ENCODE measurements at places on chromosomes 4 and X.

DNA sequence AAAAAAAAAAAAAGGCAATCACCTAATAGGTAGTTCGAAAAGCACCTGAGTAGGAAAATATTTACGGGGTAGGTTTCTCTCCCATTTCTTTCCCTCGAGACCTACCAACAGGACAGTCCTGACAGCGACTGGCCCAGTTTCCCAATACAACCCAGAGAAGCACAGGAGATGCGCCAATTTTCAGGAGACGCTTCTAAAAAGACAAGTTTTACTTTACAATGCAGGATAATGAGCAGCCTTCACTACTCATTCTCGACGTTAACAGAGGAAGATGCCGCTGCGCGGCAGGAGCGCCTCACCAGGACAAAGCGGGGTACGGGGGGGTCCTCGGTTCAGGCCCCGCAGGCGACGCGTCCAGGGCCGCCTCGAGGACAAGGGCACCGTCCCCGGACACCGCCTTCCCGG is 708 bp downstream of the BCLAF3 start:
- DNase-seq = no peak

GRCh38 chr4:102554992-102555391 is 53.8 kb downstream of the NFKB1 start:
- no peak for DNase-seq

GRCh38 chr4:40672528-40673522 is 43.2 kb upstream of the RBM47 start:
- peak; percentile 31 for DNase-seq

DNA sequence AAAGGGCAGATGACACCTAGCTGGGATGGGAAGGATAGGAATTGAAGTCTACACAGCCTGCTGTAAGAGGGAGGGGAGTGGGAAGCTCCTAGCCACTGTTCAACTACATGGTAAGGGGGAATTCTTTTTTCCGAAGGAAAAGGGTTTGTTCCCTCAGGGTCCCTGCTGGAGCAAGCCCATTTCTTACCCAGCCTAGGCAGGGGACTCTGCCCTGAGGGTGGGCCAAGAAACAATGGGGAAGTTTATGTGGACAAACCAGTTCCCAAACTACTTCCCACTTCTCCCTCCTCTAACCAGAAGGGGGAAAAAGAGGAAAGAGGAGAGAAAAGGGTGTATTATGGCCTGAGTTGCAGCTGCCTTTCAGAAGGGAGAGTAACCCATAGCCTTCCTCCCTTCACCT is 13.5 kb upstream of the VSIG4 start:
- DNase-seq = no peak

- no peak for DNase-seq
These were observed 301.7 kb upstream of the CPEB2 start for GRCh38 chr4:14700544-14700943.

DNA sequence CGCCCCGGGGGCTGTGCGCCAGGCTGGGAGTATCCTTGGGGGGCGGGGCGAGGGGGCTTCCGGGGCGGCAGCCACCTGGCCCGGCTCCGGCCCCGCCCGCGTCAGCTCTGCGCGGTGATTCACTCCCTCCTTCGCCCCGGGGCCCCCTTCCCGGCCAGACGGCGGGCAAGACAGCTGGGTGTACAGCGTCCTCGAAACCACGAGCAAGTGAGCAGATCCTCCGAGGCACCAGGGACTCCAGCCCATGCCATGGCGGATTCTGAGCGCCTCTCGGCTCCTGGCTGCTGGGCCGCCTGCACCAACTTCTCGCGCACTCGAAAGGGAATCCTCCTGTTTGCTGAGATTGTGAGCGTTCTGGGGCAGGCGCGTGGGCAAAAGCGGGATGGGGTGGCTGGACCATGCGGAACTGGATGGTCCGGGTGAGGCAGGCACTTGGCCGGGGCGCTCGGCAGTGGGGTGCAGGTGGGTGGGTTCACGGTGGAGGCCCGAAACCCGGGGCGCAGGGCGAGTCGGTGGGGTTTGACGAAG is at the start of gene PLP2:
PLP2 (plus strand) TSS at position 147 of the 528 bp plus-strand sequence; CDS start at position 250, 103 bp downstream.
- DNase-seq = no peak

DNA sequence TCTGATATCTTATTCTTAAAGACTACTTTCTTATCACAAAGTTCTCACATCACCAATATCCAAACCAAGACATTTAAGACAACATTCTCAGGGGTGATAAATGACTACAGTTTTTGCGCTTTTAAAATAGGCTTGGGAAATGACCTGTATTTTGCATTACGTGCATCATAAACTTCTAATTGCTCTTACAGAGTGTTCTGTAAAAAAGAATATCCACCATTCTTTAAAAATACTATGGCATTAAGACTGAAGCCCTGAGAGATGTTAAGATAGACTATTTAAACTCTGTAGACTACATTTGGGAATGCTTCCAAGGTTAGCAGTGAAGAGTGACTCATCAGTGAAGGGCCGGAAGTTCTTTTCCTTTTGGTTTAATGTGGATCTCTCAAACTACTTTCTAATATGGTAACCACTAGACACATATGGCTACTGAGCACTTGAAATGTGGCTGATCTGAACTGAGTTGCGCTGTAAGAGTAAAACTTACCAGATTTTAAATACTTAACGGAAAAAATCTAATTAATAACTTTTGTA is 518.8 kb upstream of the FTHL17 start:
- no peak for DNase-seq

DNA sequence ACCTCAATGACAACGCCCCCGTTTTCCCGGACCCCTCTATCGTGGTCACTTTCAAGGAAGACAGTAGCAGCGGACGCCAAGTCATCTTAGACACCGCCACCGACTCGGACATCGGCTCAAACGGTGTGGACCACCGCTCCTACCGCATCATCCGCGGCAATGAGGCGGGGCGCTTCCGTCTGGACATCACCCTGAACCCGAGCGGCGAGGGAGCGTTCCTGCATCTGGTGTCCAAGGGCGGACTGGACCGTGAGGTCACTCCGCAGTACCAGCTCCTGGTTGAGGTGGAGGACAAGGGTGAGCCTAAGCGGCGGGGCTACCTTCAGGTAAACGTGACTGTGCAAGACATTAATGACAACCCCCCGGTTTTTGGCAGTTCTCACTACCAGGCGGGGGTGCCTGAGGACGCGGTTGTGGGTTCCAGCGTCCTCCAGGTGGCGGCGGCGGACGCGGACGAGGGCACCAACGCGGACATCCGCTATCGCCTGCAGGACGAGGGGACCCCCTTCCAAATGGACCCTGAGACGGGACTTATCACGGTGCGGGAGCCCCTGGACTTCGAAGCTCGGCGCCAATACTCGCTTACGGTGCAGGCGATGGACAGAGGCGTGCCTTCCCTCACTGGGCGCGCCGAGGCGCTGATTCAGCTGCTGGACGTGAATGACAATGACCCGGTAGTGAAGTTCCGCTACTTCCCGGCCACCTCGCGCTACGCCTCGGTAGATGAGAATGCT is 2.2 kb downstream of the FAT4 start:
- no peak for DNase-seq

DNA sequence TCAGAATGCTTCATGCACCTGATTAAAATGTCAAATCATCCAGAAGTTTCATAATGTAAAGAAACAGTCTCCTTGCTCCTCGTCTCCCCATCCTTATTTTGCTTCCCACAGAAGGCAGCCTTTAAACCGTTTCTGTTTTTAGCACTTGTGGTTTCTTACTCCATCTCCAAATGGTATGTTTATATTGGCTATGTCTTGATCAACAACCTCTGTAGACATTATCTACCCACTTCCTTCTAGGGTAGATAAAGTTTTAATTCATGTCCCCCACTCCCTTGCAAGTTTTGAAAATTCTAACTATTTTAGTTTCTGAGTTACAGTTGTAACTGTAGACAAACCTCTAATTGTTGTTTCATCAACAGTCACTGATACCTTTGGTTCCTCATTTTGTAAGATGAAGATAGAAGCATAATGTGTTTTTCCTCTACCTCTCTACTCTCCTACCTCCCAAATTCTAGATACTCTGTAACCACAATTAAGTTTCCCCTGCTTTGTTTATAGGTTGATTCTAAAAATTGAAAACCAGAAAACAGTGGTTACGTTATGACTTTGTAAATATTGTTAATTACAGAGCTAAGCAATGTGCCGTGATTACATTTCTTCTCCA is 291.7 kb upstream of the GATB start:
- no peak for DNase-seq

DNA sequence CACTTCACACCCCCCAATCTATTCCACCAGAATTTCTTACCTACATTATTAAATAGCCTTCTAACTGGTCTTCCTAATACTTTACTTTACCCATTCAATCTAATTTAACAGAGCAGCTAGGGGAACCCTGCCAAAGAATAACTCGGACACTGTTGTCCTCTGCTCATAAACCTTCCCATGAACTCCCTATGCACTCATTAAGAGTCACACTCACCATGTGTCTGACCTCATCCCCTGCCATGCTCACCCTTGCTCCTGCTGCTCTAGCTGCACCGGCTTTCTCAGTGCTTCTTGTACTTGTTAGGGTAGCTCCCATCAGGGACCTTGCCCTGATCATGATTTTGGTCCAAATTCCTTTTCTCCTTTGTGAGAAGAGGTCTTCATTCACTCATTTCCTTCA is 54.6 kb upstream of the GUCY1A1 start:
- no peak for DNase-seq

DNA sequence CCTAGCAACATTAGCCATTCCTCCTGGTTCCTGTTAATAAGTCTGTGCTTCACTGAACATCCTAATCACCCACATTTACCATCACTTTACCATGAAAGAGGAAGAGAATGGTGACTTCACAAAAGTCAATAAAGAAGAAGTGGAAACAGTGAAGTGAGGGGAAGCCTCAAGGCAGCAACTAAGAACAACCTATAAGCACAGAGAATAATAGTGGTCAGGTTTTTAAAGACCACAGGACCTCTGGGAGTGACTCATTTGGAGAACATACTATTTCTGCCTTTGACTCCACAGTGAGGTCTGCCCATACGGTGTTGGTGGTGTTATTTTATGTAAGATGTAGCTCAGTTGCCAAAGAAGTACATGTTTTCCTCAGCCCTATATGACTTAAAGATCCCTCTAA is 86.0 kb upstream of the TET2 start:
- peak; percentile 28 for DNase-seq

Measured in GM12892 (cell line).